Stomach (tissue), 19 donors: ENCODE measurements at places on chromosomes 16 and 17. TPM values are rescaled to one million over a fixed set of nuclear protein-coding genes. Genes with fewer than 3 reads are reported as not detected.

The SLC52A1 gene
- total RNA-seq, result not detected

The PRSS8 gene
- total RNA-seq, result 70.5 TPM

The PABPN1L gene
- total RNA-seq, result not detected

The PIMREG gene
- 1.8 TPM for total RNA-seq

The OR1E1 gene
- total RNA-seq, result not detected

The ITGB3 gene
- total RNA-seq, result 21.0 TPM

The POLR3K gene
- 2.2 TPM for total RNA-seq

The MRPS34 gene
- total RNA-seq, result 53.7 TPM

The SMCR8 gene
- total RNA-seq, result 17.9 TPM

The CTRL gene
- 4.5 TPM for total RNA-seq

The PRSS33 gene
- not detected for total RNA-seq

The WNT3 gene
- total RNA-seq, result 0.55 TPM

The CCL7 gene
- total RNA-seq, result not detected

The SUPT6H gene
- total RNA-seq, result 95.1 TPM

The TNFRSF12A gene
- 77.2 TPM for total RNA-seq
